ENCODE measurements at places on chromosomes 4 and X.

DNA sequence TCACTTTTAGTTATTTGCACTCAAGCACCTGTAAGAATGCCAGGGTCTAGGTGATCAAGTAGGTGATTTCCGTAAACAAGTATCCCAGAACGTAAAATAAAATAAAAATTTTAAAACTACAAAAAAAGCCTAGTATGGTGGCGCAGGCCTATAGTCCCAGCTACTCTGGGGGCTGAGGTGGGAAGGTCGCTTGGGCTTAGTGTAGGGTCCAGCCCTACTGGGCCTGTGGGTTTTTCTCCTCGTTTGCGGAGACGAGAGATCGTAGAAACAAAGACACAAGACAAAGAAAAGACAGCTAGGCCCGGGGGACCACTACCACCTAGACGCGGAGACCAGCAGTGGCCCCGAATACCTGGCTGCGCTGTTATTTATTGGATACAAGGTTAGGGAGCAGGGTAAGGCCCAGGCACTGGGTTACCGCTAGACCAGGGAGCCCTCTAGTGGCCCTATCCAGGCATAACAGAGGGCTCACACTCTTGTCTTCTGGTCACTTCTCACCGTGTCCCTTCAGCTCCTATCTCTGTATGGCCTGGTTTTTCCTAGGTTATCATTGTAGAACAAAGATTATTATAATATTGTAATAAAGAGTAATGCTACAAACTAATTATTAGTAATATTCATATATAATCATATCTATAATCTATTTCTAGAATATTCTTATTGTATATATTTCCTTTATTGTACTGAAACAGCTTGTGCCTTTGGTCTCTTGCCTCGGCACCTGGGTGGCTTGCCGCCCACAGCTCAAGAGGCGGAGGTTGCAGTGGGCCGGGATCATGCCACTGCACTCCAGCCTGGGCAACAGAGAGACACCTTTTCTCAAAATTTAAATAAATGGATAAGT, 38.4 kb downstream of the SAGE1 start:
- peak; percentile 10 for DNase-seq

GRCh38 chrX:115679460-115679859, 118.5 kb downstream of the PLS3 start:
- no peak for DNase-seq

DNA sequence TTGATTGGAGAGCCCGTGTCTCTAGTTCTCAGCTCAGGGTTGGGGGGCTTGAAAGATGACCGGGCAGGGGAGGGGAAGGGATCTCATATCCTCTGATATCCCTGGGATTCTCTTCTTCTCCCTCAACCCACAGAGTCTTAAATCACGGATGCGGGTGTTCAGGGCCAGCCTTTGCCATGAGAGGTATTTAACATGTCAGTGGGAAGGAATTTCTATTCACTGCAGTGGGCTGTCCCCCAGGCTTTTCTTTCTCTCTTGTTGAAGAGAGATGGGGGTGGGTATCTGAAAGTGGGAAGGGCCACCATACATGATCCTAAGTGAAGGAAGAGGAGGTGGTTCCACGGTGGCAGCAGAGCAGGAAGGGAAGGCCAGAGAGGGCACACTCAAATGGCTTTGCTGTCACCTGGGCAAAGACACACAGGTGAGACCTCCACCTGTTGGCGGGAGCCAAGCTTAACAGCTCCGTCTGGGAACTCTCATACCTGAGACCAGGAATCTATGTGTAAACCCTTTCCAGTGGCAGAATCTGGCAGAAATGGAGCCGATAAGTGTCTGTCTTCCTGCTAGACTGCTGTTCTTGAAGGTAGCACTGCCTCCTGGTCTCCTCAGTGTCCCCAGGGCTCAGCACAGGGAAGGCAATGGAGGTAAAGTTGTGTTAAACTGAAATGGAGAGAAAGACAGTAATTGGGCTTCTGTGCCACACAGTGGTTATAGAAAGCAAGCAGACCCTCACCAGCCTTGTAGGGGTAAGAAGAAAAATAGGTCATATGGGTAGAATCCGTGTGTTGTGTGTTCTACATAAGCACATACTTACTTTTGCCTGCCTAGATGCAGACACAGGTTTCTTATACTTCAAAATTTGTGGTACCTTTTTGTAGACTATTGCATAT, 49.4 kb downstream of the RHOH start:
- no peak for DNase-seq

GRCh38 chr4:158624889-158625478, 46.7 kb downstream of the C4orf46 start:
- peak; percentile 8 for DNase-seq

DNA sequence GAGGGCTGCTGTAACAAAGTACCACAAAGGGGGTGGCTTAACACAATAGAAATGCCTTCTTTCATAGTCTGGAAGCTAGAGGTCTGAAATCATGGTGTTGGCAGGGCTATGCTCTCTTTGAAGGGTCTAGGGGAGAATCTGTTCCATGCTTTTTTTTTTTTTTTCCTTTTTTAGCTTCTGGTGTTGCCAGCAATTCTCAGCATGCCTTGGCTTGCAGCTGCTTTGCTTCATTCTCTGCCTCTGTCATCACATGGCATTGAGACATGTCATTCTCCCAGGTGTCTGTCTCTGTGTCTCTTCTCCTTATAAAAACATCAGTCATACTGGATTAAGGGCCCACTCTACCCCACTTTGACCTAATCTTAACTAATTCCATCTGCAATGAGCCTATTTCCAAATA, 78.6 kb upstream of the BOD1L1 start:
- no peak for DNase-seq

- DNase-seq, result peak; percentile 13
Observed at GRCh38 chr4:144575181-144575580, 70.8 kb upstream of the HHIP start.
